ENCODE measurements at places on chromosomes 4 and X. TPM values are rescaled to one million over a fixed set of nuclear protein-coding genes. Genes with fewer than 3 reads are reported as not detected.

DNA sequence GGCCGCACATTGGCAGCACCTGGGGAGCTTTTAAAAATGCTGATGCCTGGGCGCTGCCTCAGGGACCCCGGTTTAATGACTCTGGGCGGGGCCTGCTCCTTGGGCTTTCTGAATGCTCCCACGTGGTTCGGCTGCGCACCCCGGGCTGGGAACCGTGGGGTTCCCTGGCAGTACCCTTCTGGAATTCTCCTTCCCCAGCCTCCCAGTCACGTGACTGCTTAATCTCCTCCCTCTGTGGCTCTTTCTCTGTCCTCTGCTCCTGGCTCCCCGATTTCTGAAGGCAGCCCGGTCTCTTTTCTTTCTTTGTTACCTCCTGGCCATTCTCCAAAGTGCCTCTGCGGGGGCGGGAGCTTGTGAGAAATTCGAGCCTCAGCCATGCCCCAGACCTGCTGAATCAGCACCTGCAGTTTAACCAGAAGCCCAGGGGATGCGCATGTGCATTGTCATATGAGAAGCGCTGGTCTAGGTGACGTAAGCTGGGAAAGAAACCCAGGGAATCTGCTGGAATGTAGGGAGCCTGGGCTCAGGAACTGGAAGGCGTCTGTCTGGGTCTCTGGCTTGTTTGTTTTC lies 16.6 kb downstream of the CLCN4 start:
- DNase-seq, result no peak
- no peak overlapping the region for H3K27ac ChIP-seq
- H3K36me3 ChIP-seq, result no peaks in the 10 kb centered on the region
- peaks cover 40% of the 10 kb centered on the region for H3K27me3 ChIP-seq

DNA sequence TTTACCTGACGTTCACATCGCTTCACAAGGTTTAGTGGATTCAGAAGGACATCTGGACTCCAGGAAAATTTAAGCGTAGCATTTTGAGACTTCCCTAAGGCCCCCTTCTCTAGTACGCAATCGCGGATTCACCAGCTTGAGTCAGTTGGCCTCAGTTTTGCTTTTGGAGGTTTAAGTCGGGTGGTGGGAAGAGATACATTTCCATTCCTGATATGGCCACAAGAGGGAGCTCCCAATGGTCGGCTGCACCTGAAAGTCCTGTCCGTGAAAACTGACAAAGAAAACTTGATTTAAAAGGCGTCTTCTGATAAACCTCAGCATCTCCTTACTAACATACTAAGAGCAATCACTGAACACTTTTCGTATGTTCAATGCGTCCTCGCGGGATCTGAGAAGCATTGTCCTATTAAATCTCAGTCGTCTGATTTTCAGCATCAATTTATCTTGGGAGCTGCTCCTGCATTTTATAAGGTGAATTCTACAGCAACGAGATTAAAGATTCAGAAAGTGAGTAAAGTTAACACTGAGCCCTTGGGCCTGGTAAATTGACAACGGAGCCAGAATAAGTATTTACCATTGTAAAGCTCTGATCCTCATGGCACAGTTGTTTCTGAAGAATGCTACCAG lies 50.6 kb downstream of the LGI2 start:
- peak; percentile 10 for DNase-seq
- peaks cover 5% of the 10 kb centered on the region for H3K4me1 ChIP-seq
- H3K4me3 ChIP-seq, result no peak overlapping the region
- no peaks in the 10 kb centered on the region for H3K36me3 ChIP-seq

GRCh38 chr4:3638080-3638795 lies 106.0 kb upstream of the LRPAP1 start:
- H3K4me3 ChIP-seq, result no peak overlapping the region
- H3K36me3 ChIP-seq, result no peaks in the 10 kb centered on the region
- H3K27me3 ChIP-seq, result peaks cover 13% of the 10 kb centered on the region
- no peak overlapping the region for H3K27ac ChIP-seq

DNA sequence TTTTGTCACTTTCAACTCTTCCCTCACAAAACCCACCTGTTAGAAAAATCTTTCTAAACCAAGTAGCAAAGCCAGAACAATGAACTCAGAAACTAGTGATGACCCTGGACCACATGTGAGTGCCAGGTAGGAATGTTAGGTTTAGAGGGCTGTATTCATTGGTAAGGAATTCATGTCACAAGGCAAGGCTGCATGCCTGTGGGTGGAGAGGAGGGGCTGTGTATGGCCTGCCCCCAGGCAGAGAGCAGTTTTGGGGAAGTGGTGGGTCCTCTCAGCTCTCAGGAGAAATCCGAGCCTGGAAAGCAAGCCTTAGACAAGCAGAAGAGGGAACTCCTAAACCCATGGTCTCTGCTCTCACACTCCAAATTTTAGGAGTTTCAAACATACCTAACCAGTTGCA lies 2.4 kb downstream of the RNF175 start:
- no peak for DNase-seq
- H3K27me3 ChIP-seq, result peaks cover 47% of the 10 kb centered on the region
- H3K4me1 ChIP-seq, result peaks cover 12% of the 10 kb centered on the region

GRCh38 chr4:87848622-87849351 lies 16.0 kb downstream of the MEPE start:
- no peak overlapping the region for H3K27ac ChIP-seq
- no peaks in the 10 kb centered on the region for H3K36me3 ChIP-seq
- H3K27me3 ChIP-seq, result peaks cover 56% of the 10 kb centered on the region
- peaks cover 13% of the 10 kb centered on the region for H3K4me1 ChIP-seq
- H3K4me3 ChIP-seq, result peak overlapping the region; percentile 60

DNA sequence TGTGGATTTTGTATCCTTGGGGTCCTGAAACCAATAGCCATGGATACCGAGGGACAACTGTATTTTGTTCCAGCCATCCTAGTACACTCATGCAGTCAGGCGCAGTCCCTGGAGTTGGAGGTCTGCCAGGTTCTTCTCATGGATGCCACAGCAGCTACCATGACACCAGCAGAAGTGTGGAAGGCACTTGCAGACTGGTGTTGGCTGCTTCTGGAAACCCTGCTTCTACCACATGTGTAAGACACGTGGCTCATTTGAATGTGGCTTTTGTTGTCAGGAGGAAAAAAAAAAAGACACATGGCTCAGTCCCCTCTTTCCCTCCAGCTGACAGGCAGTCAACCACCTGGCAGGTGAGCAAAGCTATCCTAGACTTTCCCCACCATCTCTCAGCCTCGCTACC lies 19.4 kb downstream of the DRD5 start:
- no peak for DNase-seq
- H3K27ac ChIP-seq, result no peak overlapping the region
- no peak overlapping the region for H3K4me3 ChIP-seq
- H3K4me1 ChIP-seq, result no peaks in the 10 kb centered on the region
- H3K27me3 ChIP-seq, result peaks cover 46% of the 10 kb centered on the region
- H3K36me3 ChIP-seq, result no peaks in the 10 kb centered on the region

The GATA1 gene
- 0.32 TPM for total RNA-seq

The NUP62CL gene
- total RNA-seq, result 2.2 TPM

The IQCM gene
- not detected for total RNA-seq

The NPY1R gene
- not detected for total RNA-seq

Data from T-helper 17 cell (primary cell).